ENCODE measurements at places on chromosomes 6 and 20.

- DNase-seq: no peak
These were observed 106.2 kb downstream of the TULP4 start for GRCh38 chr6:158418501-158418900.

DNA sequence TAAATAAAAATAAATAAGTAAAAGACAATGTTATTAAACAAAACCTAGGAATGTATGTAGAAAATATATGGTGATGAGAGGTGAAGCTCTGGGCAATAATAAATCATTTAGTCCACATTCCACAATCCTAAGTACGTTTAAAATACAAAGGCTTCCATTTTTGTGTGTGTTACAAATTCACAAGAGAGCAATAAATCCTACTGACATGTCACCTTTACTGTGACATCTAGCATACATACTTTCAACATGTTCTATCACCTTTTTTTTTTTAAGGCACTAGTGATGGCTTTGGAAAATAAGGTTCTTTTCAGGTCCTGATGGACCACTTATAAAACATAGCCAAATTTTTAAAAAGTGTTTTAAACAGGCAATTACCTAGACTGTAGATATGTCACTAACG is 12.0 kb downstream of the REV3L start:
- DNase-seq: no peak

DNA sequence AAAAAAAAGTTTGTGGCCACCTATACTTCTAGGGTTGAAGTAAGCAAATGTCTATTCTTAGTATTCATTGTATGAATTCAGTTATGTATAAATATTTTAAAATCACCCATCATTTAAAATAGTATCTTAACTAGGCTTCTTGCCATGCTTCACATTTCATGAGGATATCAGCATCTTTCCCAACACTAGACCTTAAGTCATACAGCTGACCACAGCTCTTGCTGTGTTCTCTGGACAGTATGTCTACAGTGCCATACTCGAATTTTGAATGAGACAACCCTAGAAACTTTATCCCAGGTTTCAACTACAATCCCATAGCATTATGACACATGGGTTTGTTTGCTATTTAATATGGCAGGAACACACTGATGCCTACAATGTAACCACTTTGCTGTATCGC is 5.2 kb downstream of the TXNDC5 start:
- DNase-seq: no peak

DNA sequence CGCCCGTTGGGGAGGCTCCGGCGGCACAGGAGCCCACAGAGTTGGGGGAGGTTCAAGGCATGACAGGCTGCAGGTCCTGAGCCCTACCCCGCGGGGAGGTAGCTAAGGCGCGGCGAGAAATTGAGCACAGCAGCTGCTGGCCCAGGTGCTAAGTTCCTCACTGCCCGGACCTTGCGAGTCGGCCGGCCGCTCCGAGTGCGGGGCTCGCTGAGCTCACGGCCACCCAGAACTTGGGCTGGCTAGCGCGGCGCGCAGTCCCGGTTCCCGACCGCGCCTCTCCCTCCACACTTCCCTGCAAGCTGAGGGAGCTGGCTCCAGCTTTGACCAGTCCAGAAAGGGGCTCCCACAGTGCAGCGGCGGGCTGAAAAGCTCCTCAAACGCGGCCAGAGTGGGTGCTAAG is 23.9 kb upstream of the KIF13A start:
- DNase-seq: no peak

GRCh38 chr6:22544476-22544875 is 24.9 kb upstream of the HDGFL1 start:
- no peak for DNase-seq

GRCh38 chr6:162058281-162058875 is 669.2 kb downstream of the PRKN start:
- DNase-seq: peak; percentile 73

DNA sequence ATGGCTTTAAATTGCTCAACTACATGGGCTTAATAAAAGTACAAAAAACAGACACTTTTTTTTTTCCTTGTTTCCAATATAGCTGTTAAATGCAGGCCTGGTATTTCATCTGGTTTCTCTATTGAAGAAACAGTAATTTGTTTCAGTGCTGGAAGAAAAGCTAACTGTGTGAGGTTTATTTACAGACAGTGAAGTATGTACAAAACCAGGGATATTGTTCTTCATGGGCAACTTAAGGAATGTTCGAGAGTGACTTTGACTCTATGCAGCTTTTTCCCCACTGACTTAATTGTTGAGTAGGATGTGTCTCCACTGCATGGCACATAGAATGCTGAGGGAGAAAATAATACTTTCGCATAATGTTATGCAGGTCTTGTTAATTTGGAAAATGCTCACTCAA is 31.0 kb upstream of the PRL start:
- DNase-seq: no peak

- DNase-seq: no peak
These were observed 149.8 kb downstream of the TTLL2 start for GRCh38 chr6:167474725-167475124.

GRCh38 chr6:15044948-15045347 is 200.9 kb upstream of the JARID2 start:
- no peak for DNase-seq

DNA sequence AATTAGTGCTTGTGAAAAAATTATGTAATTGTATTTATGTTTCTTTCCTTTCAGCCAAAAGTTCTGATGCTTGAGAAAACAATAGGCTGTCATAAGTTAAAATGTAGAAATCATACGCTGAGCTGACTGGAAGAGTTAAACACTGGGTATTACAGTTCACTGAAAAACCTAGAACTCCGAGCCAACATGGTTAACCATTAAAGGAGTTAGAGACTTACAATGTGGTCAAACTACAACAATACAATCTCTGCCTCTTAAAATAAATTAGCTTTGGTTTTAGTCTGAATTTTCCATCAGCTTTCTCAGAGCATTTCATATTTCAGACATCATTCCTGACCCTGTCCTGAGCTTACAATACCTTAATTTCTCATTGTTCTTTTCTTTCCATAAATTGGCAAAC is 91.0 kb downstream of the COL12A1 start:
- DNase-seq: no peak

- peak; percentile 7 for DNase-seq
These were observed 175.4 kb upstream of the FLRT3 start for GRCh38 chr20:14512839-14513238.

GRCh38 chr20:62219992-62220665 is at the start of gene HRH3:
TSS of gene HRH3 (minus strand) at chr20:62220278. CDS start at chr20:62219970, 308 bp downstream.
- no peak for DNase-seq

GRCh38 chr6:303263-303662 is 11.0 kb downstream of the DUSP22 start:
- DNase-seq: no peak

DNA sequence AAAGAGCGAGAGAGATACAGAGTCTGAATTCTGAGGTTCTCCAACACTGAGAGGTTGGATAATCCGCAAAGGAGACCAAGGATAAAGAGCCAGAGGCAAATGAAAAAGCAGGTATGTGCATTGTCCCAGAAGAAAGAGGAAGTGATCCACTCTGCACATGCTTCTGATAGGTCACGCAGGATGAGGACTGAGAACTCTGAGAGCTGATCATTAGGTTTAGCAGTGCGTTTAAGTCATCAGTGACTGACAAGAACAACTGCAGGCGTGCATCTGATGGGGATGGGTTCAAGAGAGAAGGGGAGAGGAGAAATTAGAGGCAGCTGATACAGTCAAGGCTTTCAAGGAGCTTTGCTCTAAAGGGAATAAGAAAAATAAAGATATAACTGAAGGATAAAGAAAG is 301.2 kb upstream of the SGK1 start:
- DNase-seq: no peak

DNA sequence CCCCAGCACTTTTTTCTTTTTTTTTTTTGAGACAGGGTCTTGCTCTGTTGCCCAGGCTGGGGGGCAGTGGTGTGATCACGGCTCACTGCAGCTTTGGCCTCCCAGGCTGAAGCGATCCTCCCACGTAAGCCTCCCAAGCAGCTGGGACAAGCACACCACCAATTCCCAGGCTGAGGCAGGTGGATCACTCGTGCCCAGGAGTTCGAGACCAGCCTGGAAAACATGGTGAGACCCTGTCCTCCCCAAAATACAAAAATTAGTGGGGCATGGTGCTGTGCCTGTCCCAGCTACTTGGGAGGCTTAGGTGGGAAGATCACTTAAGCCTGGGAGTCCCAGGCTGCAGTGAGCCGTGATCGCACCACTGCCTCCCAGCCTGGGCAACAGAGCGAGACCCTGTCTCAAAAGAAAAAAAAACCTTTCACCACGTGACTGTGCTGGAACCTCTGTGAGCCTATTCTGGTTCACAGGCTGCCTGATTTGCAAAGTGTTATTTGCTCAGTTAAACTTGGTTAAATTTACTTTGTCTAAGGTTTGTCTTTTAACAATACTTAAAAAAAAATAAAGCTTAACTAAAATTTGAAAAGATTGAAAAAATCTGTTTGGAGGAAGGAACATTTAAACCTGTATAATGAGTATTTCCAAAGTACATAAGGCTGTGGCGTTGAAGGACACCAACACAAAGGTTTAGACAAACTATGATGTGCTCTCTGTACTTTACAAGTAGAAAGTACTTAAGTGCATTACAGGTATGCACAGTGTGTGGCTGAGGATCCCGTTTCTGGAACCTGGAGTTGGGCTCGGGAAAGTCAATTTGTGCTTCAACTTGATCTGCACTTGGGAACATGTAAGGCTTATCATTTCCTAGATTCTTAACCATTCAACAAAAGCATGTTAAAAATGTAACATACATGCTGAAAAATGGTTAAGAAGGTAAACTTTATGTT is 55.0 kb downstream of the PPP1R3G start:
- DNase-seq: no peak

GRCh38 chr20:64233725-64234124 is 21.8 kb upstream of the PCMTD2 start:
- no peak for DNase-seq

GRCh38 chr6:160285541-160286105 is 27.0 kb upstream of the SLC22A2 start:
- no peak for DNase-seq
